ENCODE measurements at places on chromosomes 2 and 18.

DNA sequence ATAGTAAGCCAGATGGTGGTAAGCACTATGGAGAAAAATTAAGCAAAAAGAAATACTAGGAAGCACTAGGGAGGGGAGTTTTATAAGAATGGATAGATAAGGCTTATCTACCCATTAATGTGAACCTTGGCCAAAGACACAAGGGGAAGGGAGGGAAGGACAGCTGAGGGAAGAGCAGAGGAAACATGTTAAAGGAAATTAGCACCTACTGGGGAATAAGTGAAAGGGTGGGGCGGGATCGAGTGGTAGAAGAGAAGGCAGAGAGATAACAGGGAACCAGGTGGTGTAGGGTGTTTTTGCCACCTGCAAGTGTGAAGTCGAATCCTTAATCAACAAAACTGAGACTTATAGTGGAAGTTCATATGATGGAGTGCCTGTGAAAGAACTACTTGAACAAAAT lies 1.7 kb downstream of the UNC80 start:
- no peak for DNase-seq

GRCh38 chr2:44753552-44754285 lies 187.8 kb upstream of the SIX3 start:
- peak; percentile 38 for DNase-seq

- DNase-seq, result no peak
Measured at GRCh38 chr2:101521487-101521886, 46.6 kb upstream of the RFX8 start.

DNA sequence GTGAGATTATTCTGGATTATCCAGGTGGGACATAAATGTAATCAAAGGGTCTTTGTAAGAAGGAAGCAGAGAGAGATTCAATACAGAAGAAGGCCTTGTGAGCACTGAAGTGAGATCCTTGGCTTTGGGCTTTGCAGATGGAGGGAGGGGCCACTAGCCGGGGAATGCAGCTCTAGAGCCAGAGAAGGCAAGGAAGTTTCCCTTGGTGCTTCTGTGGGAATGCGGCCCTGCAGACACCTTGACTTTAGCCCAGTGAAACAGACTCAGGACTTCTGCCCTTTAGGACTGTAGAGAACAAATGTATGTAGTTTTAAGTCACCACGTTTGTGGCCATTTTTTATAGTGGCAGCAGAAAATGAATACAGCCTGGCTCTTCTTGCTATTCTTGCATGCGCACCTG lies 8.1 kb downstream of the NEU2 start:
- DNase-seq, result no peak

GRCh38 chr2:46821600-46821999 lies 94.0 kb downstream of the MCFD2 start:
- no peak for DNase-seq

DNA sequence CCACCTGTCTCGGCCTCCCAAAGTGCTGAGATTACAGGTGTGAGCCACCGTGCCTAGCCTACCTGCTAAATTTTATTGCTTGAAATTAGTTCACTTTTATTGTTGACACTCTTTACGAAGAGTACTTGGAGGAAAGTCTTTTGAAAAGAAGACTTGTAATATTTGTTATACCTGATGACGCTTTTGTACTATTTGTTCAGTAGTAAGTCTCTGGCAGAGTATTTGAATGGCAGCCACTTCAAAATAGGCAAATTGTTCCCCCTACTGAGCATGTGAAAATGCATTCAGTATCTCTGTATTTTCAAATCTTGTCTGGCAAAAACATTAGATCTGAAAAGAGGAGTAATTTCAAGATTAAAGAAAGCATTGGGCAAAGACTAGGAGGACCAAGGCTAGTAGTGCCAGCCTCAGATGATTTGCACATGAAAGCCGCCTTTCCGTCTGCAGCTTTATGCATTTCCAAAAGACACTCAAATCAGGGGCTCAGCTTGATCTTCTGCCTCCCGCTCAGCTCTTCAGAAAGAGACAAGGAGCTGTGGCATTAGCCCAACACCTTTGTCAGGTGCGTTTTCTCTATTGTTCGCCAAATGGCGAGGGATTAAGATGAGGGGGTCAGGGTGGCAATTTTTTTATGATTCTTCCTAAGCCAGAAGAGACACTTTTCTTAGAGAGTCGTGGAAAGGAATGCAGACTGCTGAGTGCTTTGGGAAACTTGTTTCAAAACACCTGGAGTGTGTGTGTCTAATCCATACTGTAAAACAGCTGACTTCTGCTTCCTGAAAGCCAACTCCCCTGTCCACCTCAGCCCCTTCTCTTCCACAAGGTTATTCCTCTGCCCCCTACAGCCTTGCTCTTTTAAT lies 18.8 kb upstream of the FOXI3 start:
- no peak for DNase-seq
